T-helper 1 cell (primary cell): ENCODE measurements at places on chromosomes 6 and 20.

GRCh38 chr6:121826156-121826810 lies 390.8 kb downstream of the GJA1 start:
- DNase-seq, result no peak

GRCh38 chr6:109456710-109457561 lies 1.4 kb upstream of the MICAL1 start:
- DNase-seq, result no peak

GRCh38 chr20:50214226-50215024 lies 23.8 kb downstream of the CEBPB start:
- DNase-seq, result no peak

DNA sequence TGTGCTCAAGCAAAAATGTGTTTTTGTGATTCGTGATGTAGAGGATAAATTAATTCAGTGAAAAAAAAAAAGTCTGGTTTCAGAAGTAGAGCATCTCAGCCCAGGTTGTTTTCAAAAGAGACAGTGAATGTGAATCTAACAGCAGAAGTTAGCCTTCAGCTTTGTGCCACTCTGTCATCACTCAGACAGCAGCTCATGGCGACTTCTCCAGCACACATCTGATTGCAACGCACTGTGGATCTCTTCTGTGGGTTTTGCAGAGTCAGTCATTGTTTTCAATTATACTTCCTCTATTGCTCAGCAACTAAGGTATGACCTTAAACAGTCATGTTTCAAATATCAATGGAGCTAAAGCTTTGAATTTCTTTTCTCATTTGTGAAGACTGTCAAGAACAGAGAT lies 335.5 kb upstream of the POU3F2 start:
- DNase-seq, result no peak

DNA sequence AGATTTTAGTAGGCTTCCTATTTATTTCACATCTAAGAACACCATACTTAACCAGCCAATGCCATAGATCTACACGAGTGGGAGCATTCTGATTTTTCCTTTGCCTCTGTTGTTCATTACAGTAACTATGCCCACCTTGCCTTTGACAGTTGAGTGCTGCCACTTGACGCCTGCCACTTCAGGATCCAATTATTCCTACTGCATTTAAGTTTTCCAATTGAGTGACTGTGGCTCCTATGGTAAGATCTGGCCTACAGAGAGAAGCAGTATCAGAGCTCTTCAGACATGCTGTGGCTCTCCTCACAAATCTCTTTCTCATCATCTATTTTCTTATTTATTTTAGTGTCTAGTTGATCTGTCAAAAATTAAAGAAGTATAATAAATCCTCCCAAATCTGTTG lies 403.0 kb upstream of the SPTLC3 start:
- no peak for DNase-seq

- DNase-seq, result no peak
Measured at GRCh38 chr20:12383821-12384220, 466.1 kb downstream of the BTBD3 start.

DNA sequence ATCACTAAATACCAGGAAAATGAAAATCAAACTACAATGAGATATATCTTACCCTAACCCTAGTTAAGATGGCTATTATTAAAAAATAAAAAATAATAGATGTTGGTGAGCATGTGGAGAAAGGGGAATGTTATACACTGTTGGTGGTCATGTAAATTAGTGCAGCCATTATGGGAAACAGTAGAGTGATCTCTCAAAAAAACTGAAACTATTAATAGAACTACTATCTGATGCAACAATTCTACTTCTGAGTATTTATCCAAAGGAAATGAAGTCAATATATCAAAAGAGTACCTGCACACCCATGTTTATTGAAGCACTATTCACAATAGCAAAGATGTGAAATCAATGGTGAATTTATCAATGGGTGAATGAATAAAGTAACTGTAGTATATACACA lies 48.6 kb downstream of the HLA-A start:
- DNase-seq, result no peak

- no peak for DNase-seq
Measured at GRCh38 chr6:142343938-142344337, 42.1 kb downstream of the ADGRG6 start.

GRCh38 chr6:97656236-97656635 lies 373.2 kb upstream of the MMS22L start:
- DNase-seq, result no peak

- DNase-seq, result no peak
Measured at GRCh38 chr6:43609402-43609801, 19.7 kb downstream of the GTPBP2 start.

- DNase-seq, result no peak
Measured at GRCh38 chr6:104324301-104324700, 535.4 kb downstream of the HACE1 start.

- DNase-seq, result peak; percentile 49
Measured at GRCh38 chr6:34027445-34027936, 118.4 kb downstream of the GRM4 start.

DNA sequence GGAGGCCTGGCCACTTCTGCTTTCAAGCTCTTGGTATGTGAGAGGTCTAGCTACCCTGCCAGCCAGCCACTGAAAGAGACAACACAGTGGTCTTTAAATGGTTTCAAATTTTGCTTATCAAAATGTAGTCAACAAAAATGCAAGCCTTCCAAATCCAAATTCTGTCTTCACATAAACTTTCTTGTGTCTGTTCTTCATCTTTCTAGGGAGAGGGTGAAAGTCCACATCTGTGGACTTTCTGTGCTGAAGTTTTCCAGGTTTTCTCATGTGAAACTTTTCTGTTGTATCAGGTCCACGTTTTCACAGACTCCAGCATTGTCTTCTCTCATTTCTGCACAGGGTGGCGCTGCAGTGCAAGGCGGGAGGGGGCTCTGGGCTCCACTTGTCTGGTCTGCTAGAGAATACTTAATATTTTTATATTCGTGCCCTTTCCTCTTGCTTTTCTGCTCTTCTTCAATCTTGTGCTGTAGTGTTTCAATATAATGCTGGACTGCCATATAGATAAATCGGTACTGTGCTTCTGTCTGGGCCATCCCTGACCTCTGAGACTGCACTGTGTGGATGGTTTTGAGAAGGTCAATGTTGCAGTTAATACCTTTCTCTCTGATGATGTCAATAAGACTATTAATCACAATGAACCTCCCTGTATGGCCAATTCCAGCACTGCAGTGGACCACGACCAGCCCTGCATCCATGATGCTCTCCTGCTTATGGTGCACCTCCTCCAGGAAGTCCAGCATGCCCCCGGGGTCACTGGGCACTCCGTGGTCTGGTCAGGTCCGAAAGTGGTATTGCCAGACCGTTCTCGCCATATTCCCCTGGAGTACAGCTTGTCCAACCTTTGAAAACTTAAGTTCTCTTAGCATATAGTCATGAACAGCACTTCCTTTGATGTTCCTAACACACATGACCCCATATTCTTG lies 161.6 kb upstream of the TNFAIP3 start:
- DNase-seq, result peak; percentile 62

DNA sequence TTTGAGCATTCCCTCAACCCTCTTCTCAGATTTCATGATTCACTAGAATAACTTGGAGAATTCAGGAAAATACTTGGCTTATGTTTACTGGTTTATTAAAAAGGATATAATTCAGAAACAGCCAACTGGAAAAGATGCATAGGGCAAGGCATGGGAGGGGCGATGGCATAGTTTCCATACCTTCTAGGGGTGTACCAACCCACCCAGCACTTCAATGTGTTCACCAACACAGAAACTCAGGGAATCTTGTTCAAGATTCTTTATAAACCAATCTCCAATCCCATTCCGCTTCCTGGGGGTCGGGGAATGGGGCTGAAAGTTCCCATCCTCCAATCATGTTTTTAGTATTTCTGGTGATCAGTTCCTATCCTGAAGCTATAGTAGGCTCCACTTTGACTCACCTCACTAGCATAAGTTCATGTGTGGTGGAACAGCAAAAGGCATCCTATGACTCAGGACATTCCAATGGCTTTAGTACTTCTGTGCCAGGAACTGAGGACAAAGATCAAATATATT lies 164.4 kb downstream of the SIM1 start:
- no peak for DNase-seq

DNA sequence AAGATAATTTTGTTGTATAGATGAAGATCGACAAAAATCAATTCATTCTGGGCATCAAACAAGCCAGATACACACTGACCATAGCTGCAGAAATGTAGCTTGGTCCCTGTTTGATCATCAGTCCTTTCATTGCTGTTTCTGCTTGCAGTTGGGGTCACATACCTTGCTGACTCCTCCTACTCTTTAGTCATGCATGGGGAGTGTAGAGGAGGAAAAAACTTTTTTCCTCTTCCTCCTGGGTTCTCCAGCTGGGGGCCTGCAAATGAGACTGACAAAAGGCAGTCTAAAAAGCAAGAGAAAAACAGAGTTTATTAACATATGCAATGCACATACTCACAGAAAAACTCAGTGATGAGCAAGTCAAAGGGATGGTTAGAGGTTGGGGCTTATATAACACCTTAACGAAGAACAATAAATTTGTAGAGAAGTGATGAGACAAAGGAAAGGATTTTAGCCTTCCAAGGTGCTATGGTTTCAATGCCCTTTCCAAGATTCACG lies 105.8 kb downstream of the QRSL1 start:
- DNase-seq, result no peak

DNA sequence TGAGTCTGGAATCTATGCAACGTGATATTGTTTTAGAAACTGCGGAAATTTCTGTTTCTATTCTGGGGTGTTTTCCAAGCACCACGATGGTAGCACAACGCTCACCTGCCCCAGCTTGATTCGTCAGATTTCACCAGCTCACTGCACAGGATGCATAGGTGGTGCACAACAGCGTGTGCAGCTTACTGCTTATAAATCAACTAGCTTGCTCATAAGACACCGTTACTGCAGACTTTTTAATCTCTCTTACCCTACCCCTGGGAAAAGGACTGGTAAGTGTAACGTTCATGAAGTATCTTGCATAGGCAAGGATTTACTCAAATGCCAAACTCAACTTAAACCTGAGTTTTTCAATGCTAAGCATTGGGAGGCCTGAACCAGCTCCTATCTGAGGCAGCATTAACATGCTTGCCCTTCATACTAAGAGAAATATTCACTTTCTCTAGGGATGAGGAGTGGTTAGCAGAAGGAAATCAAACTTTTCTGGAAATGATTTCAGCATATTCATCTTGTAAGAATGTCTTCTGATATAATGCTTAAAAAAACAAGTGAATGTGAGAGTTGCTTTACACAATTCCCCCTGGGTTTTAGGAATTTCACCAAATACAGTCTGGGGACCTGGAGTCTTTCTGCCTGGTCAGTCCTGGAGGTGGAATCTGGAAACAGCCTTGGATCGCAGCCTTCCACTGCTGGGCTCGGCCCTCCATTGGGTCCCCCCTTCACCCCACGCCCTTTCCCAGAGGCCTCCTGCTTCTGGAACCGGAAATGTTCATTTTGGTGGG lies 100.6 kb downstream of the DACT2 start:
- no peak for DNase-seq

GRCh38 chr6:122381494-122382265 lies 17.8 kb upstream of the HSF2 start:
- DNase-seq, result peak; percentile 31

- DNase-seq, result no peak
Measured at GRCh38 chr6:28794175-28795002, 129.4 kb downstream of the TRIM27 start.

DNA sequence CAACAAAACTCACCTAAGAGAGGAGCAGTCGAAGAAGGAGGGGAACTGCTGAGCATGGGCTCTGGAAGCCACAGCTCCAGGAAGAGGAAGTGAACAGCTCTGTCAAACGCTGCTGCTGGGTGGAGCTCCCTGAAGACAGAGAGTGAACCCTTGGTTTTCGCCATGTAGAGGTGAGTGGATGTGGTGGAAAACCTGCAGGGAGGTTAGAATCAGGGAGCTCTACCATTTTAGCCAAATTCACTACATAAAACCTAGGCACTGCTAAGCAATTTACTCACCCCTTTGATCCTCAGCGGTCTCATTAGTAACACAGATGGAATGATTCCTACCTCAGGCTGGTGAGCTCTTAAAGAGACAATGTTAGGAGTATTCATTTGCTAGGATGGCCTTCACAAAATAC lies 19.4 kb upstream of the TFAP2A start:
- no peak for DNase-seq

GRCh38 chr20:58546756-58547622 lies 31.8 kb upstream of the APCDD1L start:
- DNase-seq, result no peak

DNA sequence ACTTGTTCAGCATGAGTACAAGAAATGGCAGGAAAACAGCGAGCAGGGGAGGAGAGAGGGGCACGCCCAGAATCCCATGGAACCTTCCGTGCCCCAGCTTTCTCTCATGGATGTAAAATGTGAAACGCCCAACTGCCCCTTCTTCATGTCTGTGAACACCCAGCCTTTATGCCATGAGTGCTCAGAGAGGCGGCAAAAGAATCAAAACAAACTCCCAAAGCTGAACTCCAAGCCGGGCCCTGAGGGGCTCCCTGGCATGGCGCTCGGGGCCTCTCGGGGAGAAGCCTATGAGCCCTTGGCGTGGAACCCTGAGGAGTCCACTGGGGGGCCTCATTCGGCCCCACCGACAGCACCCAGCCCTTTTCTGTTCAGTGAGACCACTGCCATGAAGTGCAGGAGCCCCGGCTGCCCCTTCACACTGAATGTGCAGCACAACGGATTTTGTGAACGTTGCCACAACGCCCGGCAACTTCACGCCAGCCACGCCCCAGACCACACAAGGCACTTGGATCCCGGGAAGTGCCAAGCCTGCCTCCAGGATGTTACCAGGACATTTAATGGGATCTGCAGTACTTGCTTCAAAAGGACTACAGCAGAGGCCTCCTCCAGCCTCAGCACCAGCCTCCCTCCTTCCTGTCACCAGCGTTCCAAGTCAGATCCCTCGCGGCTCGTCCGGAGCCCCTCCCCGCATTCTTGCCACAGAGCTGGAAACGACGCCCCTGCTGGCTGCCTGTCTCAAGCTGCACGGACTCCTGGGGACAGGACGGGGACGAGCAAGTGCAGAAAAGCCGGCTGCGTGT lies 11.6 kb downstream of the TNFAIP3 start:
- DNase-seq, result no peak

DNA sequence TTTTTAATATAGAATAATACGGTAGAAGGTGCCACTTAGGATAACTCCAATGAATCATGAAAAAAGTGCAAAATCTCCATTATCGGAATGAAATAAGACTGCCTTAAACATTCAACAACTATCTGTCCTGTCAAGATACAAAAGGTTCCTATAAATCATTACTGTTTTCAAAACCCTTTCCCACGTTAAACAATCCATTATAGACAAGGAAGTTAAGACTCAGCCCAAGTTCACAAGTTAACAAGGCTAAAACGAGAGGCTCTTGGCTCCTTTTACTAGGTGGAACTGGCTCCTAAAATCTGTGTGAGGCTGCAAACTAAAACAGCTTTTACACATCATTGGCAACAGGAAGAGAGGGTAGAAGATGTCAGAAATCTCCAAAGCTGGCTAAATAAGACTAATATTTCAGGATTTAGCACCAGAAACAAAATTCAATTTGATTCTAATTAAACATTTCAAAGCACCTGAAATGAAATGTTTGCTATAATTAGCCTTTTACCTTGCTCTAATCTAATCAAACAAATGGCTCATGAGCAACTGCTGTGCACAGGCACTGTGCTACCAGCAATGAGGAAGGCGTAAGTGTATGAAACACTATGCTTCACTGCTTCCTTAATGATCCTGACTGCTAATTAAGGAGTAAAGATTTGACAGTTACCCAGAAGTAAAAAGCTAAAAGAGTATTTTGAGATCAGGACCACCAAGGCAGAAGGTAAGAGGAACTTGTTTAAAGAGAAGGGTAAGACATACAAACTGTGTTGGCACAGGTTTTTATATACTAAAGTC lies 109.7 kb downstream of the DST start:
- no peak for DNase-seq

- DNase-seq, result no peak
Measured at GRCh38 chr20:51738877-51739447, 29.2 kb downstream of the ATP9A start.
